Right hindlimb (tissue), 1 donor: ENCODE measurements at places on chromosomes 2 and 18.

DNA sequence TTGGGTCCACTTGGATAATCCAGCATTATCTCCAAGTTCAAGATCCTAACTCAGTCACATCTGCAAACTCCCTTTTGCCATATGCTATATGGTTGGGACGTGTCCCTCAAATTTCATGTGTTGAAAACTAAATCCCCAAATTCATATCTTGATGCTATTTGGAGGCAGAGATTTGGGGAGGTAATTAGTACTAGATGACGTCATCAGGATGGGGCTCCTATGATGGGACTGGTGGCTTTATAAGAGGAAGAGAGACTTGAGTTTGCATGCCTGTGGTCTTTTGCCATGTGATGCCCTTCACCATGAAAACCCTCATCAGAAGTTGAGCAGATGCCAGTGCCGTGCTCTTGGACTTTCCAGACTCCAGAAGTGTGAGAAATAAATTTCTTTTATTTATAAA lies 16.8 kb upstream of the SMAD4 start:
- DNase-seq, result no peak

- no peak for DNase-seq
Observed at GRCh38 chr2:180969124-180969523, 11.3 kb upstream of the UBE2E3 start.

DNA sequence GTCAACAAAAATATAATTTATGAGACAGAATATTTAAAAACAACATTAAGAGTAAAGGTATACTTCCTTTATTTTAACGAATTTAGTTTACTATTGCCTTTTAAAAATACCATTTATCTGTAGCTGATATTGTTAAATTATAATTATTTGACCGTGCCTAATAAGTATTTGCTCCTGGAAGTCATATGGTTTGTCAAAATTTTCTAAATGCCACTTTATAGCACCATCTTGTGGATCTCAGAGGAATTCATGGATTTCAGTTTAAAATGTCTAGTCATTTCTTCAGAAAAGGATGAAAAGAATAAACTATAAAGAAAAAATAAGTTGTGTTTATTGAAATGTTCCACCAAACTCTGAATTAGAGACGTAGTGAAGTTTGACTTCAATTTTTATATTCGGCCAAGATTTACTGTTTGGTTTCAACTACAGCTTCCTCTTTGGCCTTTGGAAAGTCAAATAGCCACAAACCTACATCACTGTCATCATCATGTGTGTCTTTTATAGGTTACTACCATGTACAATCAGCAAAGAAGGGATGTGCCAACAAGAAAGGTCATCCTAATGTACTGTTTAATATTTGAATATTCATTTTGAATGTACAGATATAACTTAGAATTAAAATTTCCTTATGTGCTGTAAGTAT lies 10.3 kb upstream of the FTCDNL1 start:
- DNase-seq, result no peak

- DNase-seq, result no peak
Observed at GRCh38 chr2:198909525-198910267, 548.0 kb downstream of the SATB2 start.

- no peak for DNase-seq
Observed at GRCh38 chr2:56515399-56515798, 331.6 kb downstream of the CCDC85A start.

DNA sequence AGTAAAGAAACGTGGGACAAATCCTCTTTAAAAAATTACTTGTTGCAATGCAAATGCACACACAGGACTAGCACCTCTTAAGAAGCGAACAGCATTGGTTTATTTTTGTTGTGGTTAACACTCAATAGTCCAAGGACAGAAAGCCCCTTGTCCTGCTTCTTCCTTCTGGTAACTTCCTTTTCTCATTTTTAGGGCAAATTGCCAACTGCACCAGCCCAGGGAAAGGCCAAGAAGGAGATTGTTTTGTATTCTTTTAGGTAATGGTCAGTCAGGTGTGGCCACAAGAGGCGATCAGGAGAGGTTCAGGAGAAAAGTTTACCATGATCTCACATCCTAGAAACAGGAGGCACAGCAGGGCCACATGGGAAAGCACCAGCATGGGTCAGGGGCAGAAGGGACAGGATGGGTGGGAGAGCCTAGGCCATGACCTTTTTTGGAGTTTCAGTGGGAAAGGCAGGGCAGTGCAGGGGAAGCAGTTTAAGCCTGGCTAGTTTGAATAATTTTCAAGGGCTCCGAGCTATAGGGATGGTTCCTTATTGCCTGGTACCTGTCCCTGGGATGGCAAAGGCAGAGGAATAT lies 73.0 kb downstream of the CHRNA1 start:
- no peak for DNase-seq

GRCh38 chr2:172672114-172672513 lies 63.5 kb upstream of the RAPGEF4 start:
- no peak for DNase-seq
